CD4-positive, alpha-beta T cell (primary cell): ENCODE measurements at places on chromosomes 13 and 19. TPM values are rescaled to one million over a fixed set of nuclear protein-coding genes. Genes with fewer than 3 reads are reported as not detected.
A peak's percentile ranks its signal among the peaks of the same experiment; 100 is the strongest.

GRCh38 chr19:51803967-51804366 is 9.0 kb downstream of the FPR3 start:
- H3K27ac ChIP-seq, result no peak overlapping the region
- H3K4me1 ChIP-seq, result no peaks in the 10 kb centered on the region
- H3K4me3 ChIP-seq, result no peak overlapping the region
- H3K27me3 ChIP-seq, result no peaks in the 10 kb centered on the region
- DNase-seq, result no peak

RFPL4A gene
- not detected for total RNA-seq

DNA sequence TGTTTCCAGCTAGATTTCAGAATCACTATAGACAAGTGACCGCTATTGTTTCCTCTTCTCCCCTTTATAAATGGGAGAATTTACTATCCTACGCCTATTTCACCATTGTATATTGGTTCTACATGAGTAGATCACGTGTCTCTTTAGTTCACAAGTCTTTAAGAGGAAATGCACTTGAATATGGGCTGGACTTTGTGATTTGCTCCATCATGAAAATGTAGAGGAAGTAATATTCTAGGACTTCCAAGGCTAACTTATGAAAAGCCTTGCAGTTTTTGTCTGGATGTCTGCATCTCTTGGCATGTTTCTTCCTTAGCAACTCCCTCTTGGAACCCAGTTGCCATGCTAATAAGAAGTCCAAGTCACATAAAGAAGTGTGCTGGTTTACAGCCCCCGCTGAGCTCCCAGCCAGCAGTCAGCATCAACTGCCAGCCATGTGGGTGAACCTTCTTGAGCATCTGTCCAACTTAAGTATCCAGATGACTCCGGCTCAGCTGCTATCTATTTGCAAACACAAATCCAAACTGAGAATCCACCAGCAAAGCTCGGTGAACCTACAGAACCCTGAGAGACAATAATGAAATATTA is 4.8 kb upstream of the FBXL3 start:
- H3K27me3 ChIP-seq, result no peaks in the 10 kb centered on the region
- H3K36me3 ChIP-seq, result no peaks in the 10 kb centered on the region
- H3K4me3 ChIP-seq, result no peak overlapping the region
- H3K4me1 ChIP-seq, result peaks cover 5% of the 10 kb centered on the region
- no peak overlapping the region for H3K27ac ChIP-seq
- DNase-seq, result no peak

- no peaks in the 10 kb centered on the region for H3K27me3 ChIP-seq
- H3K4me3 ChIP-seq, result peak overlapping the region; percentile 41
- peaks cover 17% of the 10 kb centered on the region for H3K36me3 ChIP-seq
- H3K4me1 ChIP-seq, result peaks cover 17% of the 10 kb centered on the region
- no peak overlapping the region for H3K27ac ChIP-seq
- DNase-seq, result peak; percentile 79
Observed at GRCh38 chr19:10695401-10696398, 5.5 kb upstream of the QTRT1 start.

- no peak for DNase-seq
- peaks cover 82% of the 10 kb centered on the region for H3K4me1 ChIP-seq
- H3K27ac ChIP-seq, result peak overlapping the region; percentile 83
- peaks cover 28% of the 10 kb centered on the region for H3K36me3 ChIP-seq
- H3K4me3 ChIP-seq, result peak overlapping the region; percentile 29
Observed at GRCh38 chr19:13835791-13836723, 40.8 kb downstream of the ZSWIM4 start.

ONECUT3 gene
- not detected for total RNA-seq

ZNF180 gene
- 9.4 TPM for total RNA-seq

GRCh38 chr19:38682872-38683392 is 35.5 kb downstream of the ACTN4 start:
- H3K27ac ChIP-seq, result peak overlapping the region; percentile 39
- H3K27me3 ChIP-seq, result no peaks in the 10 kb centered on the region
- peaks cover 94% of the 10 kb centered on the region for H3K4me1 ChIP-seq
- DNase-seq, result no peak

FXYD3 gene
- total RNA-seq, result not detected

DNA sequence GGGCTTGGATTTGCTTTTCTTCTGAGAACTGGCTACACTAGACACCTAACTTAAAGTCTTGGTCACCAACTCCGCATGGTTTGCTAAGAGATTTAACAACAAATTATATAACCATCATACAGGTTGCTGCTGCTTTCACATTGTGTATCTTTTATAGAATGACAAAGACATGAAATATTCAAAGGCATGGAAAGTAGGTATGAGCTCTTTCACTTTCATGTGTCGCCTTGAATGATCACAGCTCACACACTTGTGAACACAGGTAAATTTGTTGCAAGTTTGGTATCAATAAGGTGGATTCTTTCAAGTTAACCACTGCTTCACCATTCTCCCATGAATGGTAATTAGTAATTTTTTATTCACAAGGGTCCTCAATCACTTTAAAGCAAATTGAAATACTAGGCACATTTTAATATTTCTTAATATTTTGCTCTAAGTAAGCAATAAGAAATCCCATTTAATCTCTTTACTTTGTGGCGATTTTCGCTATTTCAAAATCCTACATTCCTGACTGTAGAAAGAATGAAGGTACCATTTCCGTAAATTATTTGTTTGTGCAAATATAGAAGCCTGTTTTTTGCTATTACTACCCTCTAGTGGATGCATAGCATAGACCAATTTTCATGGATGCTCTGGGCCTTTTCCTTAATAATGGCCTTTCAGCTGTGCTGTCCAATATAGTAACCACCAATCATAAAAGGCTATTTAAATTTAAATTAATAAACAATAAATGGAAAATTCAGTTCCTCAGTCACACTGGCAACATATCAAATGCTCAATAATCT is 45.5 kb upstream of the FREM2 start:
- no peaks in the 10 kb centered on the region for H3K4me1 ChIP-seq
- DNase-seq, result no peak
- no peak overlapping the region for H3K27ac ChIP-seq
- no peaks in the 10 kb centered on the region for H3K36me3 ChIP-seq

- DNase-seq, result no peak
- H3K4me3 ChIP-seq, result no peak overlapping the region
- H3K4me1 ChIP-seq, result no peaks in the 10 kb centered on the region
- H3K27me3 ChIP-seq, result peaks cover 13% of the 10 kb centered on the region
- H3K27ac ChIP-seq, result no peak overlapping the region
Observed at GRCh38 chr19:13492128-13492527, 14.2 kb downstream of the CACNA1A start.

SHANK1 gene
- not detected for total RNA-seq

CCDC70 gene
- not detected for total RNA-seq

LSM4 gene
- total RNA-seq, result 40.2 TPM

DNA sequence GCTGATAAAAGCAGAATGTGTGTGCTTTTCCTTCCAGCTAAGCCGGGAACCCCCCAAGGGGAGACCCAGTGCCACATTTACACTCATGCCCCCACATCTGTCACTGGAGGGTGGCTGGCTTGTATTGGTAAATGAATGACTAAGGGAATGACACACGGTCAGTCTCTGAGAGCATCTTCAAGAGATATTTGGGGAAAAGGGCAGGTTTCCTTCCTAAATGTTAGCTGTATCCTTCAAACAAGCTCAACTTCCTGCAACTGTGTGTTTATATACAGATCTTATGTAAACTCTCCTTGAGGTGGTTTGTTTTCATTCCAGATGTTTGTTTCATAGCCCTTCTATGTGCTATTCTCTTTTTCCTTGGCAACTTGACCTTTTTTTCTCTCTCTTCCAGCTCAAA is 192.6 kb downstream of the COL4A1 start:
- H3K36me3 ChIP-seq, result no peaks in the 10 kb centered on the region
- no peak for DNase-seq
- H3K4me3 ChIP-seq, result no peak overlapping the region
- H3K27ac ChIP-seq, result no peak overlapping the region
- H3K27me3 ChIP-seq, result peaks cover 16% of the 10 kb centered on the region

ADM5 gene
- 2.5 TPM for total RNA-seq

GRCh38 chr19:54178581-54179261 is 5.8 kb upstream of the TMC4 start:
- peaks cover 8% of the 10 kb centered on the region for H3K36me3 ChIP-seq
- no peak overlapping the region for H3K4me3 ChIP-seq
- no peaks in the 10 kb centered on the region for H3K27me3 ChIP-seq
- no peak overlapping the region for H3K27ac ChIP-seq
- H3K4me1 ChIP-seq, result no peaks in the 10 kb centered on the region
- peak; percentile 44 for DNase-seq

ZNF154 gene
- total RNA-seq, result 16.9 TPM

NOVA2 gene
- total RNA-seq, result not detected

RFPL4AL1 gene
- total RNA-seq, result not detected

GRCh38 chr13:76851961-76852360 is 34.2 kb downstream of the KCTD12 start:
- no peak overlapping the region for H3K4me3 ChIP-seq
- no peak overlapping the region for H3K27ac ChIP-seq

DNA sequence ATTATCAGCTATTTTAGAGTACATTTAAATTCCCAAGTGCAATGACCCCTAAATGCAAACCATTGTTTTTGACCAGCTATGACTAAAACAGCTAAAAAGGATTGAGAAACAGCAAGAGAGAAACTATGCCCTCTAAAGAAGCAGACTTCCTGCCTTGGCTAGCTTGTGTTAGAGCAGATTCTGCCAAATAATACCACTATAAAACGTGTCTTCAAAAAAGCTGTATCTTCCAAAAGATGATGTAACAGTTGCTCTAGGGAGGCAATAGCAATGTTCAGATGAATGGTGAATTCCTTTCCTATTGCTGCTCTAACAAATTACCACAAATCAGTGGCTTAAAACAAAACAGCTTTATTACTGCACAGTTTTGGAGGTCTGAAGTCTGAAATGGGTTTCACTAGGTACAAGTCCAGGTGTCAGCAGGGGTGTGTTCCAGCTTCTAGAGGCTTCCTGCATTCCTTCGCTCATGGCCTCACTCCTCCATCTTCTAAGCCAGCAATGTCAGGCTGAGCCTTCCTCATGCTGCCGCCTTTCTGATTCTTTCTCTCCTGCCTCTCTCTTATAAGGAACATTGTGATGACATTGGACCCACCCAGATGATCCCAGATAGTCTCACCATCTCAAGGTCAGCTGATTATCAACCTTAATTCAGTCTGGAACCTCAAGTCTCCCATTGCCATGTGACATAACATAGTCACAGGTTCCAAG is 84.5 kb downstream of the LRRC63 start:
- H3K27me3 ChIP-seq, result no peaks in the 10 kb centered on the region
- no peaks in the 10 kb centered on the region for H3K36me3 ChIP-seq
- no peak for DNase-seq
- H3K27ac ChIP-seq, result peak overlapping the region; percentile 85
- peaks cover 41% of the 10 kb centered on the region for H3K4me1 ChIP-seq

DNA sequence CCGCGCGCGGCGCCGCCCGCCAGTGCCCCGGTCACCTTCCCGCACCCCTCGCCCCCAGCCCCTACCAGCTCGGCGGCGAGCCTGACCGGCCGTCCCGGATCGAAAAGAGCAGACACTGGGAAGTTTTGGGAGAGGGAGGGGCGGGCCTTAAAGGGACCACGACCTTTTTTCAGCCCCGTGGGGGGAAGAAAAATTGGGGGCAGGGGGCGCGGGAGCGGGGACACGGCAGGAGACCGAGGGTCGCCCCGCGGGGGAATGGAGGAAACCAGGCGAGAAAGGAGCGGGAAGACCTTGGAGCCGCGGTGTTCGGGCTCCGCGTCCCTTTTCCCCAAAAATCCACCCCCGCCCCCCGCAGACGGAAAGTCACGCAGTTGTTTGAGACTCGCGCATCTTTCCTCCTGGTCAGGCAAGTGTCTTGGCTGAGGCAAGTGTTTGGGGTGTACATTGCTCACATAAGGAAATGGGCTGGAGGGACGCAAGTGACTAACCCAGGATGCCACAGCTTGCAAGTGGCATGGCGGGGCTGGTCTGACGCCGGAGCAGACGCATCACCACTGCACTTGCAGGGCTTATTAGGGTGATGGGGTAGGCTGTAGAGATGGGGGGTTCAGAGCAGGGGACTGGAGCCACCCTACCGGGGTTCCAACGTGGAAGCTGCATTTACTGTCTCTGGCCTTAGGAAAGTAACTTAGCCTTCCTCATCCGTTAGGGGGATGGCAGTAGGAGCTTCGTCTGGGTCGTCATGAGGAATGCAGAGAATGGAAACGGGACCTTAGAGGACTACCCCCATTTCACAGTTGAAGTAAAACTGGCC is 2.7 kb upstream of the HNRNPL start:
- H3K4me3 ChIP-seq, result peak overlapping the region; percentile 97
- DNase-seq, result peak; percentile 86
- peaks cover 13% of the 10 kb centered on the region for H3K36me3 ChIP-seq
- H3K27ac ChIP-seq, result peak overlapping the region; percentile 78
- H3K27me3 ChIP-seq, result no peaks in the 10 kb centered on the region
- H3K4me1 ChIP-seq, result peaks cover 52% of the 10 kb centered on the region

DNA sequence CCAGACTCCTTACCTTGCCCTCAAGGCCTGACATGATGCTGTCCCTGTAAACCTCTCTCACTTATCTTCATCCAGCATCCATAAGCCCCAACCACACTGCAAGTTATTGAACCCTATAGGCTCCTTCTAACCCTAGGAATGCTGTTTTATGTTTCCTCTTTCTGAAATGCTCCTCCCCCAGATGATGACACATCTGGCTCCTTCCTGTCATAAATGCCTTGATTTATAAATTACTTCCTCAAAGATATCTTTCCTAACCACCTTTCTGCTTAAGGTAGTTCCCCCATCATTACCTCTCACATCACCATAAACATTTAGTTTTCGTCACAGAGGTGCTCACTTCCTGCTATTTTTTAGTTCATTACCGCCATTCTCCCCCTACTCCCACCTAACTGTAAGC is 12.3 kb downstream of the RUBCNL start:
- no peaks in the 10 kb centered on the region for H3K27me3 ChIP-seq
- H3K27ac ChIP-seq, result no peak overlapping the region
- no peaks in the 10 kb centered on the region for H3K36me3 ChIP-seq
- no peak overlapping the region for H3K4me3 ChIP-seq
- no peaks in the 10 kb centered on the region for H3K4me1 ChIP-seq

LACC1 gene
- total RNA-seq, result 0.95 TPM

PEX11G gene
- total RNA-seq, result not detected

GRCh38 chr19:42327381-42327780 is 1.9 kb downstream of the MEGF8 start:
- H3K4me1 ChIP-seq, result peaks cover 26% of the 10 kb centered on the region
- no peak overlapping the region for H3K27ac ChIP-seq

GRCh38 chr13:22915442-22916082 is 265.2 kb upstream of the SGCG start:
- no peaks in the 10 kb centered on the region for H3K36me3 ChIP-seq
- H3K4me1 ChIP-seq, result peaks cover 3% of the 10 kb centered on the region
- H3K4me3 ChIP-seq, result peak overlapping the region; percentile 26
- no peak overlapping the region for H3K27ac ChIP-seq
- H3K27me3 ChIP-seq, result peaks cover 3% of the 10 kb centered on the region
